ENCODE measurements at places on chromosomes 5 and 9.

DNA sequence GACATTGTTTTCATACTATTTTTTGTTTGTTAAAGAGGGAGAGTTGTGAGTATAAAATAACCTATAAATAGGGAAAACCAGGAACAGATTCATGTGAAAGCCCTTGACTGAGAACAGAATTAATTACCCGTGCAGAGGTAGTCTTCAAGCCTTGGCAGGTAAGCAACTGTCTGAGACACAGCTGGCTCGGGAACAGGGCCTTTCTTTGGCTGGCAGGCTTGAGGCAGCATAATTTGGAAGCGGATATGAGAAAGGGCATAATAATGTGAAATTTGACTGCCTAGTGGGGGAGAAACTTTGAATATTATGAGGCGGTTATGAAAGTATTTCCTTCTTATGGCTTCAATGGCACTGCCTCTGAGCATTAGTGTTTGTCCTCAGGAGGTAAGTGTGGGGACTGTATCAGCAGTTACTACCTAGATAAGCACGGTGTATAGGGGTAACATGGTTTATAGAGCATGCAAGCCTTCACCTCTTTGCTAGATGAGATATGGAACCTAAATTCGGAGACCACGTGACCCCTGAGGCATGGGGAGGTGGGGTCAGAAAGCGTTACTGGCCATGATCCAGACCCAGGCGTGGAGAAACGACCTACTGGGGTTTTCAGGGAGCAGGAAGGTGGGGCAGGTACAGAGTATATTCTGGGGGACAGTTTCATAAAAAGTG, 210.2 kb upstream of the GAS1 start:
- no peak for DNase-seq

DNA sequence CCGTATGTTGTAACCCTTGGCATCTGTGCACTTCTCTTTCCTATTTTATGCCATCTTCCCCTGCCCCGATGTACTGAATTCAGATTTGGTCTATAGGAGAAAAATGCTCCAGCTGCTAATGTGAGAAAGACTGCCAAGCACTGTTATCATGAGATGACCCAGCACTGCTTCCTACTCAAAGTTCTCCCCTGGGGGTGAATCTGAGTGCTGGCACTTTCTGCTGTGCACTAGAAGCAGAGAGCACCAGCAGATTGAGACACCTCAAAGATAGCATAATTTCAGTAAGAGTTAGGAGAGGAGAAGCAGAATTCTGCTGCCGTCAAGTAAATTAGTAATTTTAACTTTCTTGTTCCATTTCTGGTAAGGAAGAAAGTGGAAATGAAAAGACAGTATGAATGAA, 92.8 kb upstream of the ACOT12 start:
- no peak for DNase-seq

- DNase-seq, result no peak
Observed at GRCh38 chr9:123505496-123505895, 149.5 kb downstream of the CRB2 start.

GRCh38 chr5:126301056-126301455, 122.2 kb upstream of the GRAMD2B start:
- no peak for DNase-seq

GRCh38 chr5:172133359-172134029, 54.5 kb downstream of the STK10 start:
- DNase-seq, result peak; percentile 98

DNA sequence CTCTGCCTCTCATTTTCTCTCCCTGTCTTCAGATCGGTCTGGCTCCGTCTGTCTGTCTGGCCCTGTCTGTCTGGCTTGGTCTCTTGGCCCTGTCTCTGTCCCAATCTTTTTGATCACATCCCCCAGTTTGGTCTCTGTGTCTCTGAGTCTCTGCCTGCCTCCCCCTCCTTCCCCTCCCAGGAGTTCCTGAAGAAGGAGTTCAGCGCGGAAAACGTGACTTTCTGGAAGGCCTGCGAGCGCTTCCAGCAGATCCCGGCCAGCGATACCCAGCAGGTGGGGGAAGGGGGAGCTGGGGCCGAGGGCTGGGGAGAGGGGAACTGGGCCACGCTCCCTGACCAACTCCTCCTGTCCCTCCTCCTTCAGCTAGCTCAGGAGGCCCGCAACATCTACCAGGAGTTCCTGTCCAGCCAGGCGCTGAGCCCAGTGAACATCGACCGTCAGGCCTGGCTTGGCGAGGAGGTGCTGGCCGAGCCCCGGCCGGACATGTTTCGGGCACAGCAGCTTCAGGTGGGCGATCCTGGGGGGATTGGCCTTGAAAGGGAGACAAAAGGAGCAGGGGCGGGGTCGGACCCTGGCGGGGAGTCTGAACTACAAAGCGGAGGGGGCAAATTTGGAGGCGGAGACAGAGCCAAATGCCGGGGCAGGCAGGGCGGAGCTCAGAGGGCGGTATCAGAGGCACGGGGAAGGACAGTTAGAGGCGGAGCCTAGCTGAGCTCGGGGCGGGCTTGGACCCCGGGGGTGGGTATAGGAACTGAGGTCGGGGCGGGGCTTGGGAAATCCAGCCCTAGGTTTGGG, 9.0 kb downstream of the RGS14 start:
- no peak for DNase-seq

GRCh38 chr5:16849181-16849580, 86.9 kb downstream of the MYO10 start:
- DNase-seq, result no peak

GRCh38 chr5:77306531-77306930, 96.1 kb downstream of the PDE8B start:
- no peak for DNase-seq

- DNase-seq, result peak; percentile 84
Observed at GRCh38 chr5:56671571-56671970, 143.8 kb upstream of the MAP3K1 start.

DNA sequence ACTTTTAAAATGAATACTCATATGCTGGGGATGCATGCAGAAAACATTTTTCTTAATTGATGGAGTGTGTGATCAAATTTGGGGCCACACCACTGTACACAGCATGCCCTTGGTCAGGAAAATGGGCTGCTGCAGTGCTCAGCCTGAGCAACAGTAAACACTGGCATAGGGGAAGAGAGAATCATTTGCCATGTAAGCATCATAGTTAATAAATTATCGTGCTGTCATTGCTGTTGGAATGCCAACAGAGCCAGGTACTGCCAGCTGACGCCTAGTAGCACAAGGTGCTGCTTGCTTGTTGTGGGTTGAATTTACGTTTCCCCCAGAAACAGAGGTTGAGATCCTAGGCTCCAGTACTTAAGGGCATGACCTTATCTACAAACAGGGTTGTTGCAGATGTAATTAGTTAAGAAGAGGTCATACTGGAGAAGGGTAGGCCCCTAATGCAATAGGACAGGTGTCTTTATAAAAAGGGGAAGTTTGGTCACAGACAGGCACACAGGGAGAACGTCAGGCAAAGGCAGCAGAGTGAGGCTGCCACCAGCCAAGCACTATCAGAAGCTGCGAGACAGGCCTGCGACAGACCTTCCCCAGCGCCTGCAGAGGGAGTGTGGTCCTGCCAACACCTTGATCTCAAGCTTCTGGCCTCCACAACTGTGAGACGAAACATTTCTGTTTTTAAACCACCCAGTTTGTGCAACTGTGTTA, 25.3 kb downstream of the DAP start:
- peak; percentile 58 for DNase-seq

DNA sequence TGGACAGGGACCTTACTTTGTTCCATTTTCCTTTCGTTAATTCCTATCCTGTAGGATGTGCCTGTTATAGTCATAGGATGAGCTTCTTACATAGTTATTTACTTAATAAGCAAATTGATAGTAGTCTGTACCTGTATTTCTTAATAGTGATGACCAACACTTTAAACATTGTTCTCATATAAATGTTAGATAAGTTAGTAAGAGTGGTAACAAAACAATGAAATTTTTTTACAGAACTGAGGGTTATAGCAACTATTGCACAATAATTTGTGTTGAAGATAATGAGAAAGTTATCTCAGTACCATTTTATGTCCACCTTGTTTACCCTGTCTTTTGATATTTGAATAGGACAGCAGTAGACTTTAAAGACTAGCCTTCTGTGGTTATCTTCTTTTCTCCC, 162.9 kb upstream of the ELL2 start:
- no peak for DNase-seq

GRCh38 chr9:129570450-129571297, 50.2 kb downstream of the C9orf50 start:
- no peak for DNase-seq

GRCh38 chr9:90803860-90804593, 2.4 kb downstream of the SYK start:
- peak; percentile 57 for DNase-seq

DNA sequence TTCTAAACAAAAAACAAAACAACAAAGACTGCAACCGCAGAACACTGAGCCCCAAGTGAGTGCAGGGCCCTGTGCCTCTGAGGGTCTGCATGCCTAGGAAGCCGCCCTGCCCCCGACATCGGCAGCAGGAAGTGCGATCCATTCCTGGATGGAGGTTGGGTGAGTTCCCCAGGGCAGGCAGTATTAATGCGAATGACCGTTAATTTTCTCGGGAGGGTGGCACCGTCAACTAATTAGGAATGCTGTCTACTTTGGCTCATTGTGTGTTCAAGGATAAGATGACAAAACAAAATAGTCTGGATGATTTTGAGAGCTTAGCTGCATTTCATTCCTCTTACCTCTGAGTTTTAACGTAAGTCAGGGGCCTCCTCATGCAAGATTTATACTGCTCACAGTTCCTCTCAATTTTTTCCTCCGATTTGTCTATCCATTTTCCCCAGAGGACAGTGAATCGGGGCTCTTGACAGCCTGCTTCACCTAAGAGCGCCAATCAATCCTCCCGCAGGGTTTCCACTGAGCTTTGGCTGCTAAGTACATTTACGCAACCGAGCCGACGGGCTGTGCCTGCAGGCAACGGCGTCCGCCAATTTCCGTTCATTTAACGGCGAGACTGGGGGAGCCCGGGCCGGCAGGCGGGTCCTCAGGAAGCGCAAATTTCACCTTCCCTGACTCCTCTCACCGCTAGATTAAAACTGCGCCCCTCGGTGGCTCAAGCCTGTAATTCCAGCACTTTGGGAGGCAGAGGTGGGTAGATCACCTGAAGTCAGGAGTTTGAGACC, 2.9 kb upstream of the NXNL2 start:
- peak; percentile 72 for DNase-seq

GRCh38 chr9:90009447-90009846, 404.6 kb downstream of the GADD45G start:
- DNase-seq, result peak; percentile 87

Measured in MV-4-11 (cell line).